ENCODE measurements at places on chromosomes 4 and X.

DNA sequence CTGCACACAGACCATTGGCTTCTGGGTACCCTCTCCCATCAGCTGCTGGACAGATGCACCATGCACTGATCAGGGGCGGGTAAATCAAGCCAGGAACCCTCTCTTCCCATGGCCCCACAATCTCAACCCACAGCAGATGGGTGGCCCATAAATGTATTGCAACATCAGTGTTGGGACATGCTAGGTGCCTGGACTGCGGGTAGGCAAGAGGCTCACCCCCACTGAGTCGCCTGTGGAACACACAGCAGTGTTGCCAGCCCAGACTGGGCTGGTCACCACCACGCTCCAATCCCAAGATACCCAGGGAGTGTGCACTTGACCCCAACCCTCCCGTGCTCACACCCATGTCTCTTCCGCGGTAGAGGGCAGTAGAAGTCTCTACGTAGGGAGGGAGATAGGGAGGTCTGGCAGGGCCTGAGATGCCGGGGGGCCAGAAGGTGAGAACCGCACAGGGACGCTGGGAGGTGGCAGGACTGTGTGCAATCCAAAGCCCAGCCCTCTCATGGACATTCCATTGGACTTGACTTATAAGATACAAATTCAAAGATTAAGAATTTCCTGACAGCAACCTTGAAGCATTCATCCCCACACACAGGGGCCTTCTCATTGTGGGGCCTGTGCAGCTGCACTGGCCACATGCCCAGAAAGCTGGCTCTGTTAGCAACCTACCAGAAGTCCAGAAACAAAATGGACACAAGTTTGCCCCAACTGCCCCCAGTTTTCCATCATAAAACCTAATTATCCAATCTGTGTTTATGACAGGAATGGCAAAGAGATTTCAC is 183.7 kb downstream of the NSUN7 start:
- DNase-seq = no peak

DNA sequence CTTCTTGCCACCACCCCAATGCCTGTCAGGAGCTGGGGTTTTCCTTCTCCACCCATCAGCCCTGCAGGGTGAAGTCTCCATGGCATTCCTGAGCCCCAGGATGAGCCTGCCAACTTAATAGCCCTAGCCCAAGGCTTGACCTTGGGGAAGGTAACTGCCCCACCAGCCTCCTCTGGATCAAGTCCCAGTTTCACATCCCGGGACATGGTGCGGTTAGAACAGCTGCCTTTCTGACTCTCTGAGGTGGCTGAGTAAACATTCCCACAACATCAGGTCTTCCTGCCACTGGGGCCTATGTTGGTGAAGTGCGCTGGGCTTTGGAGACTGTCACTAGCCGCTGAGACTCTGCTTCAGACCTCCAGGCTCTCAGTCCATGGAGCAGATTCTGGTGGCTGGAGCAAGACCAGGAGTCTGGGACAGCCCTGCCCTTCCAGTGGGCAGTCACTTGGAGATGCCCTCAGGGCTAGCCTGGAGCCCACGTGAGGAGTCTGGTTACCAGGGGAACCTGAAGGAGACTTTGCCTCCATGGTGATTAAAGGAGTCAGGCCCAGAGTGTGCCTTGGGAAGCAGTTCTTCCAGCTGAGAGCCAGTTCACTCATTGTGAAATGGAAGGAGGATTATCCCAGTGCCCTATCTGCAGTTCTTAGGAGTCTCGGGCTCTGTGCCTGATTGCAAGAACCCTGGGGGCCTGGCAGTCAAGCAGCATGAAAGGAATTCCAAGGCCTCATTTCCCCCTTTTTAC is 56.8 kb downstream of the SMIM20 start:
- no peak for DNase-seq

- no peak for DNase-seq
Measured at GRCh38 chrX:40947276-40947675, 138.0 kb upstream of the USP9X start.

DNA sequence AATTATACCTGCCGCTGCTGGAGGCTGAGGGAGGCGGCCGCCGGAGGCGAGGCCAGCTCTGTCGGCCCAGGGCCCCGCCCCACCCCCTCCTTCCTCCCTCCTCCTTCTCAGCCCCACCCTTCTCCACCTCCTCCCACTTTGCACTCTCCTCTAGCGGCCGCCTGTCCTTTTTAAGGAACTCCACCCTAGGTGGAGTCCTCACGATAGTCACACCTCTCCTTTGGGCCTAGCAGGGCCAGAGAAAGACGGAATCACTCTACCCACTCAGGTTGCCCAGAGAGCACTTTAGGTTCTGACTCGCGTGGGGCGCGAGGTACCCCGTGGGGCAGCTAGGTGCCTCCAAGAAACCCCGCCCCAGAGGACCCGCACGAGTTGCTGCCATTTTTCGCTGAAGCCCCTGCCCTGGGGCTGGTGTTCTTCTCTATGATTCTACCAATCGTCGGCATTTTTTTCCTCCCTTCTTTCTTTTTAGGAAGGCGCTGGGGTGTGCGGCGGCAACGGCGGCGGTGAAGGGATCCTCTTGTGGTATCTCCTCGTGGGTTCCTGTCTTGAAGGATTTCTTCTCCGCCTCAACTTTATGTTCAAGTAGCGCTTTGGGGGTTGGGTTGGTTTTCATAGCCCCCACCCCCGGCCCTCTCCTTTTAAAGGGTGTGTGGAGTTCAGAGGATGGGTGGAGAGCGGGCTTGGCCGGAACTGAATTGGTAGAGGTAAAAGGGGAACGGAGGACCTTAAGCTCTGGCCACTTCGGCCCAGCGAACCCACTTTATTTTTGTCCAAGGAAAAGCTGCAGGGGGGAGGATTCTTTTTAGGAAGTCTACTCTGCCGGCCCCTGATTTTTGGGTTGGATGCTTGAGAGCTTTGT is at the start of gene KLF8:
Gene KLF8, plus strand, starts transcription at position 136 of the 862 bp plus-strand sequence. CDS start 979 bp downstream, outside the sequence.
- DNase-seq = no peak

DNA sequence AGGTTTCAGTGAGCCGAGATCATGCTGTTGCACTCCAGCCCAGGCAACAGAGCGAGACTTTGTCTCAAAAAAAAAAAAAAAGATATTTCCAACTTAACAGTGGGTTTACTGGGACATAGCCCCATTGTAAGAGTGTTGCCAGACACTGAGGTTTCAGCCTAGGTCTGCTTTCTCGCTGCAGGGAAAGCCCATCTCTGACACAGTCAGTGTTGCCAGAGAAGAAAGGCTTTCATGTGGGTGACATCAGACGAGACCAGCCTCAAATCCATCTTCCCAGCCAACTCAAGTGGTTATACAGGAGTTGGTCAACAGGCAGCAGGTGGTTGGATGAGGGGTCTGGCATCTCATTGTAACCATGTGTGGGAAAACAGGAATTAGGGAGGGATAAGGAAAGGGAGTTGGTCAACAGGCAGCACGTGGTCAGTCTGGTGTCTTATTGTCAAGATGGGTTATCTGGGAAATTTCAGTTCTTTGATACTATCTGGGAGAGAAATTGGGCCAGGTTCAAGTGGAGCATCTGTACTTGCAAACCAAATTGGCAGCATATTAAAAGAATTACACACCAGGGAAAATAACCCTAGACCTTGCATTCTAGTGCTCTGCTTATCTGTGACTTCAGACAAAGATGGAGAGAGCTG is 41.1 kb downstream of the NELFA start:
- no peak for DNase-seq

- no peak for DNase-seq
Measured at GRCh38 chrX:150205011-150205410, 158.1 kb upstream of the MAMLD1 start.

DNA sequence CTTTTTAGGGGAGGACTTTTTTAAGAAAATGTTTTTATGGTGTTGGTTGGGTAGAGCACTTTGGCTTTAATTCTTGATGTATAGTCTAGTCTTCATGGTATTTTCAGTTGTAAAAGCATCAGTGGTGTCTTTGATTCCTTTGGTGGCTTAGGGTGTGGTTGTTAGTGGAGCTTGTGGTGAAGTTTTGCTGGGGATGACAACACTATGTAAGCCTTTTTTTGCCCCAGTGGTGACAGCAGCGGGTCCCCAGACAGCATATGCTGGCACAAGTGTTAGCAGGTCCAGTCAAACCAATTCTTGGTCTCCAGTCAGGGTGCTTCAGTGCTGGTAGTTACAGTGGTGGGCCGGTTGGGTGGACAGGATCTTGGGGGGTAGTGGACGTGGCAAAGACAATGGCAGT is 52.0 kb downstream of the CHIC1 start:
- DNase-seq = no peak

DNA sequence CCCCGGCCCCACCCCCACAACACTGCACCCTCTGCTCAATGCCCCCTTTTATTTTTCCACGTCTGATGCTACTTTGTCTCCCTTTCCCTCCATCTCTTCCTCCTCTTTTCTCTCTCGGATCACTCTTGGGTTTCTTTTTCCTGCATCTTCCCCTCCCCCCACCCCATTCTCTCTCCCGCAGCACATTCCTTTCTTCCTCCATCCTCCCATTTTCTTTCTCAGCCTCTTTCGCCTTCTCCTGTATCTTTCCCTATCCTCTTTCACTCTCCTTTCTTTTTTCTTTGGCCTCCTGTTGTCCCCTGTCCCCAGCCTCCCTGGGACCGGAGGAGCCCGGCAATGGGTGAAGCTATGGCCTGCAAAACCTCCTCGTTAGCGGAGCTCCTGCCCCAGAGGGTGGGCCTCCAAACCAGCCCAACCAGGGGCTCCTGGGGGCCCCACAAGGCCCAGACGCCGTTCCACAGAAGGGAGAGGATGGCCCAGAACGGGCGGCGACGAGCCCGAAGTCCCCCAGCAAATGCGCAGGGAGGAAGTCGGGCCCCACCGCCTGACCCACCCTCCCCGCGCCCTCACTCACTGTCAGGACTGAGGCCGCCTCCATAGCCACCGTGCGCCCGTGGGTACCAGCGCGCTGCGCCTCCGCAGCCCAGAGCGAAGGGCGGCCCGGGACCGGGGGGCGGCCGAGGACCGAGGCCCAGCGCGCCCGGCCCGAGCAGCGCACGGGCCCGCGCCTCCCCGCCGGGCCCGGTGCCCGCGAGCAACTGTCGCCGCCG is 807 bp downstream of the HMX1 start:
- no peak for DNase-seq

DNA sequence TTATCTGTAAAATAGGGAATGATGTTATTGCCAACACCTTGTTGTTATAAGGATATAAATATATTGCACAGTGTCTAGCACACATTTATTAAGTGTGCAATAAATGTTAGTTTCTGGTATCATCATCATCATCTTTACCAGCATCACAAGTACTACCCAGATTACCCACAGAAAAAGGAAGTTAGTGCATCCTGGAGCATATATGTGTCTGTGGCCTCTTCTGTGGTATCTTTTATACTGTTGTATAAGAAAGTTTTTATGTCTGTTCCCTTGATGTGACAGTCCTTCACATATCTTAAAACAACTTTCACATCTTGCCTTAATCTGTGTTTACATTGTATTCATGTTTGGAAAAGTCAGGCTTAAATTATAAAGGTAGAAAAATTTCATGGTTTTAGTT is 10.0 kb downstream of the EXOSC9 start:
- no peak for DNase-seq

GRCh38 chrX:133325422-133325821 is 89.9 kb downstream of the GPC4 start:
- DNase-seq = no peak

DNA sequence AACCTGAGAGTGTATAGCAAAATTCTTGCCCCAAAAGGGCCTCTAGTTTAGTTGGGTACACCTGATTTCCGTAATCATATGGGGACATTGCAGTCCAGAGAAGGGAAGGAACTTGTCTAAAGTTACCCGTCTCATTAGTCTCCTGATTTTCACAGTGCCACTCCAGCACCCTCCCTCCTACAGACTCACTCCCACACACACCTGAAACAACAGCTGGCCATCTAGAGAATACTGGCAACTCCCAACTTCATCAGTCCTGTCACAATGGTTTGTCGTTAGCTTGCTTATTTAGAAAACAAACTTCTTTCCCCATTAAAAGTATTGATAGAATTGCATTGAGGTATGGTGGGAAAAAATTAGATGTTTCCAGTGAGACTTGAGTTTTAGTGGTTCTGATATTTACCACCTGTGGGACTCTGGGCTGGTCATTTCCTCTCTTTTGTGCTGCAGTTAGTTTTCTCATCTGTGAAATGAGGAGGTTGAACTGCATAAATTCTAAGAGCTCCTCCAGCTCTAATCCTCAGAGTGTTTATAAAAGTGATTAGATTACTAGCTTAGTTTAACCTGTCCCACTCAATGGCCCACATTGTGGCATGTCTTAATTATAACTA is 1.7 kb downstream of the IL13RA1 start:
- no peak for DNase-seq

DNA sequence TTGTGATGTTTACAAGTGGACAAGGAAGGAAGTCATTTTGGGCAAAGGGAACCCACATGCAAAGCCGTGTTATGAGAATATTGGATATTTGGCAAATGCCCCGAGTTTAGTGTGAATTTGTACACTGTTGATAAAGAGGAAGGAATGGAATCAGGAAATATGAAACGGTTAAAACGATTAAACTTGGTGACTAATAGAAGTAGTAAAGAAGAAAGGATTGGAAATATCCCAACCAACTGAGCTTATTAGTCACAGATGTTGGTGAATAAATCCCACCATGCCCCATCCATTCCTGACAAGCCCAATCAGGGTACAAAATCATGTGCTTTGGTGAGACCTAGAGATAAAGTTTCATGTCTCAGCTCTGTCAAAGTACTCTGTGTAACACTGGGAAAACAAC is 22.0 kb downstream of the ARHGAP24 start:
- no peak for DNase-seq

- DNase-seq = no peak
Measured at GRCh38 chr4:56181140-56181953, 205.9 kb downstream of the AASDH start.

GRCh38 chr4:40881851-40882250 is 132.1 kb downstream of the NSUN7 start:
- no peak for DNase-seq

DNA sequence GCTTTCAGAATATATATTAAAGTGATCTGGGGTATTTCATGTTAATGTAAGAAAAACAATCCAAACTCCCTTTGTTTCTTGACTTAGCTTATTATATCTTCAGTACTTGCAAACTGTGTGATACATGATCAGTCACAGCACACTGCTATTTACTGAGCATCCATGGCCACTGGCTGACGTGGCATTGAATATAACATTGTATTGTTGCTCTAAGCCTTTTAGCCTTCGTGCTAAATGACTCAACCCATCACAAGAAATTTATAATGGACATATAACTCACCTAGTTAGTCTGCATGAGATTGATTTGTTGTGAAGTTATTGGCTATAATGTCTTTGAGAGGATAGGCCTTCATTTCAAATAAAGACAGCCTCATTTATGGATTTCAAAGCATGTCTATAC is 642.6 kb downstream of the IL1RAPL1 start:
- no peak for DNase-seq

- DNase-seq = no peak
Measured at GRCh38 chr4:64940698-64941097, 531.4 kb upstream of the TECRL start.

GRCh38 chr4:11228530-11228929 is 200.2 kb downstream of the HS3ST1 start:
- no peak for DNase-seq

DNA sequence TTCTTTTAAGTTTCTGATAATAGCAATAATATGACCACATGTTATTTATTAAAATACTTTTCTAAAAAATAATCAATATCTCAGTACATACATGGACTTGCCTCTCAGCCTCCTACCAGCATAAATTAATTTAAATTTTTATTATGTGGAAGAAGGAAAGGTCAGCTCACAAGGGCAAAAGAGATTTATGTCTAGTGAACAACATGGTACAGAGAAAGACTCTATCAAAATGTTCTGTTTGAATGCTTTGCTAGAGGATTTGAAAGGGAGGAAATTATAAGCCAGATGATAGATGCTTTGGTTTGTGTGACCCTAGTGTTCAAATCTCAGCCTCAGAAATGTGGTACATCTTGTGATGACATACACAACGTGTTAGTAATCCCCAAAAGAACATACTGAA is 94.3 kb downstream of the DKK2 start:
- DNase-seq = no peak
